Kidney capillary endothelial cell (primary cell): ENCODE measurements at places on chromosomes 7 and 10.
A peak's percentile ranks its signal among the peaks of the same experiment; 100 is the strongest.

DNA sequence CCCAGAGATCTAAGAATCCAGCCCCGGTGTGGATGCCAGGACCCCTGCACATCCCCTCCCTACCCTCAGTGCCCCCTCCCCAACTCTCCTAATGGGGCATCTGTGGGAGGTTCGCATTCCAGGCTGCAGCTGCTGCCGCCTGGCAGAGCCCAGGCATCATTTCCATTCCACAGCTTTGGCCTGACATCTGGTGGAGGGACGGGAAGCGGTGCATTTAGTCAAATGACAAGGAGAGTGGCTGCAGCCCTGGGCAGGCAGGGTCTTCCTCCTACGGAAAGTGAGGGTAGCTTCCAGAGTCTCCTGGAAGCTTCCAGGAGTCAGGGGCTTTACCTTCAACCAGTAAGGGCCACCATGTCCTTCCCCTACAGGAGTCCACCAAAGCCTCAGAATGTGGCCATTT is 30.8 kb downstream of the PRLHR start:
- DNase-seq, result peak; percentile 27

GRCh38 chr10:63798599-63799498 is 277.6 kb downstream of the REEP3 start:
- DNase-seq, result peak; percentile 55

GRCh38 chr7:115789901-115790300 is 240.7 kb downstream of the TFEC start:
- no peak for DNase-seq

DNA sequence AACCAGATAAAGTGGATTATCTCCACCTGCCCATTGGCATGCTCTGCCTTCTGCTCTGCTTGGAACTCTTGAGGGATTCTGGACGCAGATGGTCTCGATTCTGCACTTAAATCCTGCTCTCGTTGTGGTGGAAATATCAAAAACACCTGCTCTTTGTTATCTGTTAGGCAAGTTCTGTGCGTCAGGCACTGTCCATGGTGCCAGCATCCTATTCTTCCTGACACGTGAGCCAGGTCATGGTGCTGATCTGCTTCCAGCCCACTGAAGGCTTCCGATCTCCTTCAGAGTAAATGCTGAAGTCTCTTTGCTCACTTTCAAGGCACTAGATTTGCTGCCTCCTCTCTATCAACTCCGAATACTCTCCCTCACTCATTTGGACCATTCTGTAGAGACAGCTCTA is 505.6 kb downstream of the HTR7 start:
- DNase-seq, result no peak

DNA sequence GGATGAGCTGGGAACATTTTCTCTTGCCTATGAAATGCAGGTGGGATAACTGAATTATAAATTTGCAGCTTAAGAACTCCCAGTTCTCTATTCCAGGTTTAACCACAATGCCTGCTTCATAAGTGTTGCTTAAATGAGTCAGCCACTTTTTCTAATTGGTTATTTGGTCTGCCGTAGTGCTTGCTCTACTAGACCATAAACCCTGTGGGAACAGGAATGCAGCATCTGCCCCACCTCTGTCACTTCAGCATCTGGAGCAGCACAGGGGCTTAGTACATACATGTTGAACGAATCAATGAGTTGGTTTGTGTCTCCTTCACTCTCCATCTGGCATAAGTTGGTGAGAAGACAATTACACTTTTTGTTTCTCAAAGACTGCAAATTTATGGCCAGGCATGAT is 95.2 kb upstream of the PTER start:
- no peak for DNase-seq

DNA sequence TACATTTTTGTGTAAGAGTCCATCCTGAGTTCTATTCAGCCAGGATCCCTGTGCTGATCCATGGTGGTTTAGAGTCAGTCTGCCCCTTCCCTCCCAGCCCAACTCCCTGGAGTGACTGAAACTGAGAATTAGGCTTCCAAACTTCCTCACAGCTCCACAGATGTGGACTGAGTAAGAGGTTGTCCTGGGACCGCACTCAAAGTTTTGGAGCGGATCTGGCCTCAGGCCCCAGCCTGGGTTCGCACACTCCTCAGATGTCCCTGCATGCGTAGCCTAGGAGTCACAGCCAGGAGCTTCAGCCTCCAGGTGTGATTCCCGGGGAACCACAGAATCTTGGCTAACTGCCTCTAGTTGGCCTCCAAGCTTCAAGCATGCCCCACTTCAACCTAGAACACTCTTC is 218.1 kb downstream of the C7orf25 start:
- DNase-seq, result no peak

- DNase-seq, result no peak
Measured at GRCh38 chr10:7152982-7153381, 257.9 kb downstream of the SFMBT2 start.

DNA sequence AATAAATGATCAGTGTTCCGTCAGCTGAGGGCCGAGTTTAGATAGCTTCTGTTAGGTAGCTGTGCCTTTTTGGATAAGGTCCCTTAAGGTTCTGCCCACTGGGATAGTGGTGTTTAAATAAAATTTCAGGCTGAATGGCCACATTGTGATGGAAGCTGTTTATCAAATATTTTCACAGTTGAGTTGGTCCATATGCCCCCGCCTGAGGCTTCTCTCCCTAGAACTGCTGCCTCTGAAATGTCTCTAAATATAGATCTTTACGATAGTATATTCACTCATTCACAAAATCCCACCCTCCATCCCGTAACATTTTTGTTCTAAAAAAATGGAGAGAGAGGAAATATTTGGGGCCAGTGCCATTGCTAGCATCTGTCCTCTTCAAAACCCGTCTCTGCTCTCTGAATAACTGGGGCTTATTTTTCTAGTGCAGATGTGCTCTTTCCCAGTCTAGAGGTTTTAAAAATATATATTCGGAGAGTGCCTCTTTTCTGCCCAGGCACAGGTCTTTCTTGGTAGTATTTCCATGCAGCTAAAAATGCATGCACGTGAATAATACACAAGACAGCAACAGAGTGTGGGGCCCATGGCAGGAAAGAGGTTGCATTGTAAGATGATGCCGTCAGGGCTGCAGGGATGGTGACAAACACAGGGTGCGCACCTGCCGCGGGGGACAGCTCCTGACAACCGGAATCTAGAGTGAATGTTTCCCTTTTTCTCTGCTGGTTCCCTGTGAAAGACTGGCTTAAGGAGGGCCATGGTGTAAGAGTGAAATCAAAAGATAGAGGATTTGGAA is 105.4 kb upstream of the BTBD16 start:
- no peak for DNase-seq
